ENCODE measurements at places on chromosomes 2 and 18.
A peak's percentile ranks its signal among the peaks of the same experiment; 100 is the strongest.

DNA sequence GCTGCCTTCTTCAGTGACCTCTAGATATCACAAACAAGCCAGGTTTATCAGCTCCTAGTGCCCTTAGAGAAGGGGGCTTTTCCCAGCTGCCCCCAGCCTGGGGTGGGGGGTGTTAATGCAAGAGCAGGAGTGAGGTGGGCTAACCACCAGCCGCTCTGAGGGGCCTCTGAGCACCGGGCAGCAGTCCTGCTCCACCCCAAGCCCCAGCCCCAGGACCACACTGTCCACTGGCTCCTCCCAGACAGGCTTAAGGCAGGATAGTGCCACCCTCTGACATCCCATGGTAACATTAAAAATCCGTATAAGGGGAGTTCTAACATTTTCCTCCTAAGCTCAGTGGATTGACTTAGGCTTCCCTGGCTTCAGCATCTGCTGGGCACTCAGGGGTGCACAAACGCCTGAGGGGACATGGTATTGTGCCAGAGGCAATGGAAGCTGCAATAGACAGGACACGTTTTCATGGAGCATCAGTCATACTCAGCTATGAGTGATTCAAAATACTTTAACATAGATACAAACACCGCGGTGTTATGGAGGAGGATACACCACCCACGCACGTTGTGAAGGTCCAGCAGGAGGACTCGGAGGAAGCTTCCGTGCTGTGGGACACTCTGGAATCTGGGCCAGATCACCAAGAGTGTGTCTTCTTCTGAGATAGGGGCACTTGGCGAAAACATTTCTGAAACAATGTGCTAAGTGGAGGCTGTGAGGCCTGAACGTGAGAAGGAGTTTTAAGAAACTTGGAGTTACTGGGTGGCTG lies 112.7 kb upstream of the EPC2 start:
- H3K4me3 ChIP-seq = no peak overlapping the region
- no peak overlapping the region for H3K27ac ChIP-seq

- no peaks in the 10 kb centered on the region for H3K4me1 ChIP-seq
- H3K27me3 ChIP-seq = no peaks in the 10 kb centered on the region
- no peak overlapping the region for H3K27ac ChIP-seq
- DNase-seq = no peak
- H3K36me3 ChIP-seq = no peaks in the 10 kb centered on the region
- no peak overlapping the region for H3K4me3 ChIP-seq
These were observed 13.2 kb downstream of the SNORC start for GRCh38 chr2:232883116-232883721.

- H3K36me3 ChIP-seq = no peaks in the 10 kb centered on the region
- H3K27me3 ChIP-seq = no peaks in the 10 kb centered on the region
- H3K4me3 ChIP-seq = no peak overlapping the region
These were observed 11.6 kb downstream of the KCNH7 start for GRCh38 chr2:162826921-162827320.

DNA sequence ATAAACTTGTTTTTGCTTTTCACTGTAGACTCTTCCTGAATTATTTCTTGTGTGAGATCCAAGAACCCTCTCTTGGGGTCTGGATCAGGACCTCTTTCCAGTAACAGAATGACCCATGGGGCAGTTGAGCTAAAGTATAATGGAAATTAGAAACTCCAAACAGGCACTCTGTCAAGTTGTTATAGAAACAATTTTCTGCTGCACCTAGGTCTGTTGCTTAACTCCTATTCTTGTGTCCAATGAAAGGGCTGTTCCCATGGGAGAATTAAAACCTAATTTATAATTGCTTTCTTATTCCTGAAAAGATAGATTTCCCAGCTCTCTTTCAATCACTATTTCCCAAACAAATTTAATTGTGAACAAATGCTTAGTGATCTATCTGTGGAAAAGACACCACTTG lies 1341.3 kb upstream of the PIK3C3 start:
- no peak overlapping the region for H3K4me3 ChIP-seq
- H3K36me3 ChIP-seq = no peaks in the 10 kb centered on the region
- no peak overlapping the region for H3K27ac ChIP-seq
- H3K4me1 ChIP-seq = no peaks in the 10 kb centered on the region

DNA sequence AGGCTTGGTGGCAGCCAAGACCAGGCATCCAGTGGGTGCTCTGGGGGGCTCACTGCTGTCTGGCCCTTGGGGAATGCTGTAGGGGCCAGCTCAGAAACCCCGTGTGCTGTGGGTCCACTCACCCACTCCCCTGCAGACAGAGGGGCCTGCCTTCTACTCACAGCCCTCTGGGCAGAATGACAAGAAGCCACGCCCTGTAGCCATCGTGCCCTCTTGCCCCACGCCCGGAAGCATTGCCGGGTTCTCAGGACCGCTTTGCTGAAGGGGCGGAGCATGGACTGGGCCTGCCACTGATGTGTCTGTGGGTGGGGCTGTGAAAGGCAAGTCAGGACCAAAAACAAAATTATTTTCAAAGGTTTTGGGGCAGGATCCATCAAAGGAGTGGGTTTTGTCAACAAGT lies 27.8 kb downstream of the GLI2 start:
- H3K4me3 ChIP-seq = no peak overlapping the region
- no peaks in the 10 kb centered on the region for H3K27me3 ChIP-seq
- DNase-seq = peak; percentile 47
- no peaks in the 10 kb centered on the region for H3K36me3 ChIP-seq

GRCh38 chr2:42089340-42089925 lies 41.6 kb downstream of the PKDCC start:
- no peak overlapping the region for H3K27ac ChIP-seq
- no peaks in the 10 kb centered on the region for H3K4me1 ChIP-seq
- H3K36me3 ChIP-seq = no peaks in the 10 kb centered on the region
- no peaks in the 10 kb centered on the region for H3K27me3 ChIP-seq
- no peak overlapping the region for H3K4me3 ChIP-seq

- H3K27ac ChIP-seq = peak within 1 kb of the TSS; percentile 75
- no peaks in the 10 kb centered on the region for H3K27me3 ChIP-seq
- H3K4me1 ChIP-seq = peaks cover 12% of the 10 kb centered on the region
- H3K36me3 ChIP-seq = no peaks in the 10 kb centered on the region
- H3K4me3 ChIP-seq = peak within 1 kb of the TSS; percentile 71
- peak; percentile 72 for DNase-seq
These were observed at the start of gene MYO1B for GRCh38 chr2:191245046-191245868. MYO1B (plus strand) TSS chr2:191245404; CDS start chr2:191276896, 31,492 bp downstream.

DNA sequence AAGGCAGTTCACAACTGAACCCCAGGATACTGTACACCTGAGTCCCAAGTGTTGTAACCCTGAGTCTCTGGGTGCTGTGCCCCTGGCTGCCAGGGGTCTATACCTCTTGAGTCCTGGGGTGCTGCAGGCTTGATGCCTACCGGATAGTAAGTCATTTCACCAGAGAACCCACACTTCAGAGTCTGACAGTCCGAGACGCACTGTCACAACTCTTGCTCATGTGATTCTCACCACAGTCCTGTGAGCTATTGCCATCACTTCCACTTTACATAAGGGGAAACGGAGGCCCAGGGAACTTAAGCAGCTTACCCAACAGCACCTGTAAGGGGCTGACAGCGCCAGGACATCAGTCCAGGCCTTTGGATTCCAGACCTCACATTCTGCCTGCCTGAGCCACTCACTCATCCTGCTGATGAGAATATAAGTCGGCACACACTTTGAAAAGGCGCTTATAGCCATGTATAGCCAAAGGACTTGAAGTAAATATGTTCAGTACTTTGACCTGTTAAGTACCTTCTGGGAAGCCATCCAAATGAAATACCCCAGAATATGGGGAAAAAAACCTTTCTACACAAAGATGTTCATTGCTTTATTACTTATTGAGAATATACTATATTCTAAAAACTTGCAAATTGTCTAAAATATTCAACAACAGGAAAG lies 180.7 kb upstream of the ID2 start:
- H3K36me3 ChIP-seq = no peaks in the 10 kb centered on the region
- H3K4me1 ChIP-seq = no peaks in the 10 kb centered on the region
- H3K4me3 ChIP-seq = no peak overlapping the region

- H3K36me3 ChIP-seq = no peaks in the 10 kb centered on the region
- H3K27ac ChIP-seq = no peak overlapping the region
- DNase-seq = no peak
- no peak overlapping the region for H3K4me3 ChIP-seq
- no peaks in the 10 kb centered on the region for H3K27me3 ChIP-seq
These were observed 229.5 kb downstream of the PIEZO2 start for GRCh38 chr18:10919851-10920250.

DNA sequence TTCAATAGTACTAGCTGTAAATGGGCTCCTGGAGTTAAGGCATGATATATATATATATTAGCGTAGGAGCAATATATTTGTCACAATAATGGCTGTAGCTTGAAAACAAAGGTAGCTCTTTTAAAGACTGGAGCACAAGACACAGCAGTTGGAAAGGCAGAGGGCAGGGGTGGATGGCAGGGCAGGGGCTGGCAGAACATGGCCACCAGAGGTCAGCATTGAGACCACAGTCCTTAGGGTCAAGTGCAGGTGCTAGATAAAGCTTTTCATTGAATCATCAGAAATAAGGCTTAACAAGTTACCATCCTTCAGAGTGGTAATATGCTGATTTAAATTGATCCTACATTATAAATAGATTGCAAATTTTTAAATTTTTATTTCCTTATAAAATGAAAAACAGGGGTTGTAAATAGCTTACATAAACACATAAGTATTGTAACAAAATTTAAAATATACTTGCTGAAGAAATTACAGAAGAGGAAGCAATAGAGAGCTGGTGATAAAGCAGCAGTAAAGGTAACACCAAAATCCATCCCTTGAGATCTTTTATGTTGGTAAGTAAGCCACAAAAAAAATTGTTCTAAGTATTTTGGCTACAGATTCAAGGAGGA lies 161.2 kb upstream of the PIEZO2 start:
- H3K36me3 ChIP-seq = no peaks in the 10 kb centered on the region
- no peak for DNase-seq
- no peak overlapping the region for H3K27ac ChIP-seq
- H3K27me3 ChIP-seq = no peaks in the 10 kb centered on the region
- H3K4me1 ChIP-seq = no peaks in the 10 kb centered on the region

GRCh38 chr2:197990356-197990755 lies 186.0 kb downstream of the PLCL1 start:
- no peaks in the 10 kb centered on the region for H3K4me1 ChIP-seq
- no peak for DNase-seq
- no peak overlapping the region for H3K4me3 ChIP-seq
- no peaks in the 10 kb centered on the region for H3K27me3 ChIP-seq

GRCh38 chr18:25171334-25171733 lies 180.6 kb downstream of the ZNF521 start:
- H3K27me3 ChIP-seq = no peaks in the 10 kb centered on the region
- H3K27ac ChIP-seq = no peak overlapping the region
- no peaks in the 10 kb centered on the region for H3K4me1 ChIP-seq
- no peak for DNase-seq
- H3K36me3 ChIP-seq = no peaks in the 10 kb centered on the region

- H3K36me3 ChIP-seq = no peaks in the 10 kb centered on the region
- H3K27ac ChIP-seq = no peak overlapping the region
- H3K27me3 ChIP-seq = no peaks in the 10 kb centered on the region
- no peak overlapping the region for H3K4me3 ChIP-seq
- no peak for DNase-seq
These were observed 102.1 kb downstream of the LRP2 start for GRCh38 chr2:169260246-169260645.

DNA sequence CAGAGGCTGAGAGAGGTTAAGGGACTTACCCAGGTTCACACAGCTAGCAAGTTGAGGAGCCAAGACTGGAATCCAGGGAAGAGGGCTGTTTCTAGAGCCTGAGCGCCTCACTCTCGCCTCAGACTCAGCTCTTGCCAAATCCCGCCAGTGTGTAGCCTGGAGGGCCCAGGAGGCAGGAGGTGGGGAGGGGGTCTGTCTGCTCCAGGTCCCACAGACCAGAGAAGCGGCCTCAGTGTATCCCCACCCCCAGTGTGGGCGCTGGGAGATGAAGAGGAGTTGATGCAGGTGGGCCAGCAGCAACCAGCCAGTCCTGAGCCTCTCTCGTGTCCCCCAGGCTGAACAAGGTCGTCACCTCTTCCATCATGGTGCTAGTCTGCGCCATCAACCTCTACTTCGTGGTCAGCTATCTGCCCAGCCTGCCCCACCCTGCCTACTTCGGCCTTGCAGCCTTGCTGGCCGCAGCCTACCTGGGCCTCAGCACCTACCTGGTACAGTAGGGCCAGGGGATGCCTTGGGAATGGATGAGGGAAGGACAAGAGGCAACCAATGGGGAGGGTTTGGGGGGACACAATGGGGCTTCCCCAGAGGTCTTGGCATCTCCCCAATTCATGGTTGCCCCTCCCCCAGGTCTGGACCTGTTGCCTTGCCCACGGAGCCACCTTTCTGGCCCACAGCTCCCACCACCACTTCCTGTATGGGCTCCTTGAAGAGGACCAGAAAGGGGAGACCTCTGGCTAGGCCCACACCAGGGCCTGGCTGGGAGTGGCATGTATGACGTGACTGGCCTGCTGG lies 5.2 kb upstream of the CTDSP1 start:
- H3K36me3 ChIP-seq = no peaks in the 10 kb centered on the region
- DNase-seq = no peak
- H3K27ac ChIP-seq = peak overlapping the region; percentile 97
- no peaks in the 10 kb centered on the region for H3K27me3 ChIP-seq

- DNase-seq = no peak
- no peaks in the 10 kb centered on the region for H3K36me3 ChIP-seq
- H3K27me3 ChIP-seq = no peaks in the 10 kb centered on the region
- peak overlapping the region; percentile 86 for H3K4me3 ChIP-seq
- peaks cover 6% of the 10 kb centered on the region for H3K4me1 ChIP-seq
- peak overlapping the region; percentile 95 for H3K27ac ChIP-seq
These were observed 9.8 kb upstream of the ARID5A start for GRCh38 chr2:96526615-96527285.

DNA sequence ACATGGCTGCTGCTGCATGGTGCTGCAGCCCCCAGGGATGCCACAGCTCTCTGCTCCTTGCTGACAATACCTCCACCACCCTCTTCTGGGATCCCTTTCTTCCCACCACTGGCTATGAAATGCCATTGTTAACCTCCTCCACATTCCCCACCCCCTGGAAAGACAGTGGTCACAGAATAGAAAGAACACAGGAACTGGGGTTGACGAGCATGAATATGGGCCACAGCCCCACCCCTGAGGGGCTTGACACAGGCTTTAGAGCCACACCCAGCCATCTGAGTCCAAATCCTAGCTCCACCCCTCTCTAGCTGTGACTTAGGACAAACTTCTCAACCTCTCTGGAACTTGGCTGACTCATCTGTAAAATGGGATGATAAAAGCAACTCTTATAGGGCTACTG lies 47.3 kb downstream of the TMEM163 start:
- no peaks in the 10 kb centered on the region for H3K27me3 ChIP-seq
- H3K36me3 ChIP-seq = no peaks in the 10 kb centered on the region
- no peak for DNase-seq
- H3K27ac ChIP-seq = no peak overlapping the region
- H3K4me3 ChIP-seq = no peak overlapping the region

GRCh38 chr2:50694798-50695197 lies 337.1 kb downstream of the NRXN1 start:
- no peak for DNase-seq
- H3K4me3 ChIP-seq = no peak overlapping the region
- no peaks in the 10 kb centered on the region for H3K36me3 ChIP-seq
- H3K4me1 ChIP-seq = no peaks in the 10 kb centered on the region
- H3K27ac ChIP-seq = no peak overlapping the region

DNA sequence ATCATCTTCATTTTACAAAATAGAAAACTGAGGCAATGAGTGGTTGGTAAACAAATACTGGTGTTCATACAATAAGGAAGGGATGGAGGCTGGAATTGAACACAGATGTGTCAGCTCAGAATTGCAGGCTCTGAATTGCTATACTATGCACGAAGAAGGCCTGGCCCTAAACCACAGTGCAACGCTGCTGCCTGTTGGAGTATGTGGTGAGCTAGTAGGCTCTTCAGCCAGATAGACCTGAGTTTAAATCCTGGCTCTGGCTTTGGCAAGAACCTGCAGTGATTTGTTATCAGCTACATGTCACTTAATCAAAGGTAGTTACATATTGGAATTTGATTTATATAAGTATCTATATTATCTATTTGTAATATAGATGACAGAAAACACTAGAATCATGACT lies 1602.4 kb upstream of the CELF4 start:
- H3K36me3 ChIP-seq = no peaks in the 10 kb centered on the region
- H3K27ac ChIP-seq = no peak overlapping the region
- no peak for DNase-seq
- H3K27me3 ChIP-seq = no peaks in the 10 kb centered on the region
- H3K4me1 ChIP-seq = no peaks in the 10 kb centered on the region
- no peak overlapping the region for H3K4me3 ChIP-seq

Data from breast epithelium (tissue), 4 donors.